GF-D8 (cell line): ENCODE measurements at places on chromosomes 2 and 18.

DNA sequence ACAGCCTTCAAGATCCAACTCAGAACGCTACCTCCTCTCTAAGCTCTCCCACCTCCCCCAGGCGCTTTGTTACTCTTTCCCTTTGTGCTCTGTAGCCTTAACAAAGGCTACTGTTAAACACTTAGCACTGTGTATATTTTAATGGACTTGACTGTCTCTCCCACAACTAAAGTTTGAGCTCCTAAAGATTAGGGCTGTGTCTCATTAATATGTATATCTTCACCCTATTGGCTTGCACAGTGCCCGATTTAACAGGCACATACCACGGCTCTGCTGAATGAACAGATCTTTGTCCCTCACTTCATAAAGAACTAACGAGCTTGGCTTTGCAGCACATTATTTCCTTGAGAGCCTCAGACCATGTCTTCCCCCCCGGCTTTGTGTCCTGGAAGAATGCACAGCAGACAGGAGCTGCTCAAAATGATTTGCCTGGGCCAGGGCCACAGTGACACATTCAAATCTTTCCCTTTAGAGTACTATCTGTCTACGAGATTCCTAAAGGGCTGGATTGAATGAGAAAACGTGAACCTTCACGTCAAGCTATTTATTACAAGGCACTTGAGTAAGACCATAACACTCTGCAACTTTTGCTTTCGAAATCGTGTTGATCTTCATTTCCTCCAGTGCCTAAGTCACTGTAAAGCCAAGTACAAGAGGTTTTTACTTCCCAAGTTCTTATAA, 22.1 kb downstream of the ABHD3 start:
- peak; percentile 79 for DNase-seq

DNA sequence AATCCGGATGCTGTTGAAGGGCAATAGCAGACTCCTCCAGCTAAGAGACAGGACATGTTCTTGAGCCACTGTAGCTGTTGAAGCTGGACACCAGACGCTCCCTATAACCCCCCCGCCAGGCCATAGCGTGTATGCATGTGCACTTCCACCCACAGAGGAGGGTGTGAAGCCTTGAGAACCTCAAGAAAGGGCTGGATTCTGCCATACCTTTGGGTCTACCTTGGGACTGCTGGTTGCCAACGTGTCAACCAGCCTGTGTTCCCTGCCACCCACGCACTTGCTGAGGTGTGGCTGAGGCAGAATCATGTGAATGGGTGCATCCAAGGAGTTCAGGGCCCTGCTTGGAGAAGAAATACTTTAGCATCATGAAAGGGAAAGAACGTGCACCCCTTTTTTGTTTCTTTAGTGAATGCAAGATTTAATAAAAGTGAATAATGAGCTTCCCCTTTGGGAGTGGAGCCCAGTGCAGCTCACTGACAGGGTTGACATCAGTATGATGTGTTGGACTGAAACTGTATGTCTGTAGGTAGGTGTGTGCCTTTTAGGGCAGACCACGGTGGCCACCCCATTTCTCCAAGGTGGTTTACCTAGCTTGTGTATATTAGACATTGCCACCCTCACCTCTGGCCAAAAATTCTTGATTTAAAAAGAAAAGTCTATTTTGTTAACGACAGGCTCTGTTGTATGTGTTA, 198.3 kb downstream of the MGAT5 start:
- DNase-seq, result no peak

- DNase-seq, result no peak
Observed at GRCh38 chr2:69216535-69217332, 170.3 kb downstream of the GFPT1 start.

DNA sequence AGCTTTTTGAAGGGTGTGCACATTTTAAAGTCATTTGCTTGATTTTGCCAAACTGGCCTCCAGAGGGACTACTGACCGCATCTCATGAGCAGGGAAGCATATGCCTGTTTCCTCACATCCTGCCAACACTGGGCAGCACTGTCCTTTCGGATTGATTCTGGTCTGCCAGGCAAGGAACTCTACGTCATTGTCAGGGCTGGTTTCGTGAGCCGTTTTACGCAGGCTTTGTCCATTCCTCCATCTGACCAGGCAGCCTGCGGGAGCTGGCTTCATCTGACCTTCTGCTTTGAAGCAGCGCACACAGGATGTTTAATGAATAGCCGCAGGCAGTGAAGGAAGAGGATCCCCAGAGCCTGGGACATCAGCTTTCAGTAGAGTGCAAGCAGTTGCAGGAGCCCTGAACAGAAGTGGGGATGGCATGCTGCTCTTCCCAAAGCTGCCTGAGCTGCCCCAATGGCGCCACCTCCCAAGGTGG, 46.3 kb upstream of the SEMA4C start:
- no peak for DNase-seq

GRCh38 chr2:68118816-68119215, 38.9 kb upstream of the PNO1 start:
- DNase-seq, result no peak

GRCh38 chr2:50958504-50958903, 73.4 kb downstream of the NRXN1 start:
- no peak for DNase-seq

DNA sequence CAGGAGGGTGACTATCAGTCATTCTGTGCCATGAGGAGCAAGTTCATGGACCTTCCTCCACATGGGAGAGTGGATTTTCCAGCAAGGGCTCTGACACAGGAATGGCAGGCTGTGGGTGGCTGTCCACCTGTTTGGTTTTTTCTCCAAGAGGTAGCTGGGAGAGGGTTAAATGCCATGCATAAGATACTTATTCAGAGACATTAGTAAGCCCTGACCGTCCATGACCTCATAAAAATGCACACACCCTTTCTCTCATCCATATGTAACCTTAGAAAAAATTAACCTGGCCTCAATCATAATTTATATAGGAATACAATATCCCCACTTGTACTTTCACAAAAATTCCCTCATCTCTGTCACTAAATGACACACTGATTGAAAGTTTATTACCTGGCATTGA, 51.3 kb downstream of the NPPC start:
- no peak for DNase-seq

- DNase-seq, result no peak
Observed at GRCh38 chr2:6999211-6999877, 82.1 kb downstream of the RNF144A start.

DNA sequence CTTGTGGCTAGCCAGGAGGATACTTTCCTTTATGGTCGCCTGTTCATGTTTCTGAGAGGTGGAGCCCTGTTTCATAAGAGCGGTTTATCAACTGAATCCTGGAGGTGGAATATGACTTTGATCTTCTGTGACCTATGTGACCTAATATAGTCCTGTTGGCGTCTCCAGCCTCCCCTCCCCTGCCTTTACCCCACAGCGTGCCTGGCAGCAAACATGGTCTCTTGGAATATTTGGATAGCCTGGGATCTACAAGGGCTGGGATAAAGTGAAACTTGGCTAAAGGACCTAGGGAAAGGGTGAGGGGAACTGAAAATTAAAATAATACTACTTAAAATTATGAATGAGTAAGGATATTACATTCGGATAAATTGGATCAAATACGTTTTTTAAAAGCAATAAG, 246.0 kb downstream of the BABAM2 start:
- no peak for DNase-seq

DNA sequence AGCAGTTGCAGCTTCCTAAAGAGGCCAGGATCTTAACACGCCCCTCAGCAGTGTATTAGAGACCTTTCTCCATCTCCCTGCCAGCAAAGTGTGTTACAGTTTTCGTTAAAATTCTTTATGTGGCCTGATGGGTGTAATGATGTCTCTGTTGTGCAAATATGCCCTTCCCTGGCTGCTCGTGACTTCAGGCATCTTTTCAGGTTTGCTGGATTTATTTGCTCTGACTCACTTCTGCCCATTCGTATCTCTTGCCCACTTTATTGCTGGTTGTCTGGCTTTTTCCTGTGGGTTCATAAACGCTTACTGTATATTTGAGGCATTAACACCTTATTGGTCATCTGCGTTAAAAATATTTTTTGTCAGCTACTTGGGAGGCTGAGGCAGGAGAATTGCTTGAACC, 134.5 kb downstream of the ASB1 start:
- no peak for DNase-seq

DNA sequence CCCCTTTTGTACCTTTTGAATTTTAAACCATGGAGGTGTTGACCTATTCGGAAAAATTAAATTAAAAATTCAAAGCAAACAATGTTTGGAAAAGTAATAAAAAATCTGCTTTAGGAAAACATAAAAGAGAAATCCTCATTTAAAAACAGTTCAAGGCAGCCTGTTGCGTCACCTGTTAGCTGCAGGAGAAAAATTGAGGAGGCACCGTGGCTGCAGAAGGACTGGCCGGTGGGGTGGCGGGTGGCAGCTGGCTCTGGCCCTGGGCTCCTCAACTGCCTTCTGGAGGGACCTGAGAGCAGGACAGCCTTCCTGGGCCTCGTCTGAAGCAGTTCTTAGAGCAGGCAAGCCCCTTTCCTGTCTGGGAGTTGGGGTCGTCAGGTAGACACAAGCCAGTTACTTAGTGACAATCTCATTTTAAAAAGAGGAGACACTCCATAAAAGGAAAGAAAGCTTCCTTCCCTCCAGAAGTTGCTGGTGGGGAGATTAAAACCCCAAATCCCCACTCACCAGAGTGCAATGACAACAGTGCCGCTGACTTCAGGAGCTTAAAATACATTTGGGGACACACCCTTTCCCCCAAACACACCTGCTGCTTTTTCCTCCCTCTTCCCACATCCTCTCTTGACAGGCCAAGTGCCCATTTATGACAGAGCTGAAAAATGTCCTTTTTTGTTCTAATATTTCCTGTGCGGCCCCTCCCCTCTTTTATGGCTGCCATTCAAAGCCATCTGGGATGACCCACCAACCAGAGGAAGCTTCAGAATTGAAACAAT, 9.7 kb downstream of the ZBTB7C start:
- no peak for DNase-seq

GRCh38 chr18:6498289-6498856, 83.7 kb upstream of the L3MBTL4 start:
- no peak for DNase-seq

GRCh38 chr18:62713651-62714247, 1.6 kb upstream of the PHLPP1 start:
- no peak for DNase-seq

- DNase-seq, result no peak
Observed at GRCh38 chr2:32506446-32506845, 121.4 kb upstream of the TTC27 start.

DNA sequence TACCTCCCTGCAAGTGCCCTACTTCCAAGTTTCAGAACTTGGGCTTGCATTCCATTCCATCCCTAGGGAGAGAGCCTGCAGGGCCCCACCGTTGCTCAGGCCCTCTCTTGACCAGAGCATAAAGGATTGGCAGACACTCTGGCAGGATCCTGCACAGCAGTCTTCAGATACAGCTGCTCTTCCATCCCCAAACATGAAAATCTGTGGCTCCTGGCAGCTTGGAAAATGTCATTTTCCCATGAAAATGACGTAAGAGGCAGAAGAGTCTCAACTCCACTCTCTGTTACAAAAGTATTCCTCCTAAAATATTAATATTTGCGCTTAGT, 162.6 kb downstream of the GFPT1 start:
- DNase-seq, result no peak

- no peak for DNase-seq
Observed at GRCh38 chr18:27461957-27462356, 276.8 kb upstream of the CHST9 start.

DNA sequence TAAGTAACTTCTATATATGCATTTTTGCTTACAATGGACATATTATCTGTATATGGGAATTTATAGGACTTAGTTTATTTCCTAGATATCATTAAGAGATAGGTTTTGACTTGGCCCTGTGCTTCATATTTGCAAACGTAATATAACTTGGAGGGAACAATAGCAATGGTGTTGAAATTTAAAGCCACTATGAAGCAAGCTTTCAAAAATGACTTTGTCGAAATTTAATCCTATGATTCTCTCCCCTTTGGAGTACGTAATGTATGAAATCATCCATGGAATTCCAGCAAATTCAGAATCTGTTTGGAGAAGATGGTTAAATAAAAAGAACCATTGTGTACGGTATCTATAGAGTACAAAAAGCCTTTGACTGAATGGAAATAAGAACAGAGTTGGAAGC, 486.3 kb downstream of the ARHGAP15 start:
- DNase-seq, result no peak

GRCh38 chr2:58826795-58827194, 585.7 kb upstream of the FANCL start:
- no peak for DNase-seq

DNA sequence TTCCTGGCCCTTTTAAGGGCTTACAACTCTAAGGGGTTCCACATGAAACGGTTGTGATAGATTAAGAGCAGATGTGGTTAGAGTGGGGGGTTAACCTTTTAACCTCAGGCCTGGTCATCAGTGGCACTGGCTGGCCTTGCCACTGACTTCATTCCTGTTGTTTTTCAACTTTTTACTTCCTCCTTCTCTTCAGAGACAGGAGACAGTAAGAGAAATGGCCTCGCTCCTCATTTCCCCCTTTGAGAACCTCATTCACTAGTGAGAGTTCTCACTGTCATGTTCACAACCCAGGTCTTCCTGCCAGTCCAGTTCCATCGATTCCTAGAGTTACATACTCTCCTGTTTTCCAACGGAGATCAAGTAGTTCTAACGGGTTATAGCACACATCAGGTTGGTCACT, 101.6 kb upstream of the SLC1A4 start:
- DNase-seq, result no peak
